ENCODE measurements at places on chromosomes 2 and 18. TPM values are rescaled to one million over a fixed set of nuclear protein-coding genes. Genes with fewer than 3 reads are reported as not detected.
A peak's percentile ranks its signal among the peaks of the same experiment; 100 is the strongest.

Gene CWC22
- 23.6 TPM for total RNA-seq

Gene SLC4A5
- total RNA-seq = 2.9 TPM

Gene ZDBF2
- total RNA-seq = 7.8 TPM

Gene DNAH7
- 0.17 TPM for total RNA-seq

Gene PRKAG3
- total RNA-seq = not detected

GRCh38 chr2:6470518-6470917 lies 395.2 kb downstream of the CMPK2 start:
- no peak for DNase-seq
- H3K27me3 ChIP-seq = peaks cover 2% of the 10 kb centered on the region
- no peak overlapping the region for H3K27ac ChIP-seq
- H3K4me3 ChIP-seq = no peak overlapping the region
- no peaks in the 10 kb centered on the region for H3K4me1 ChIP-seq
- H3K36me3 ChIP-seq = no peaks in the 10 kb centered on the region

- H3K27me3 ChIP-seq = no peaks in the 10 kb centered on the region
- no peaks in the 10 kb centered on the region for H3K4me1 ChIP-seq
- H3K36me3 ChIP-seq = peaks cover 13% of the 10 kb centered on the region
- H3K27ac ChIP-seq = no peak overlapping the region
Measured at GRCh38 chr2:216516730-216517350, 18.2 kb downstream of the RPL37A start.

DNA sequence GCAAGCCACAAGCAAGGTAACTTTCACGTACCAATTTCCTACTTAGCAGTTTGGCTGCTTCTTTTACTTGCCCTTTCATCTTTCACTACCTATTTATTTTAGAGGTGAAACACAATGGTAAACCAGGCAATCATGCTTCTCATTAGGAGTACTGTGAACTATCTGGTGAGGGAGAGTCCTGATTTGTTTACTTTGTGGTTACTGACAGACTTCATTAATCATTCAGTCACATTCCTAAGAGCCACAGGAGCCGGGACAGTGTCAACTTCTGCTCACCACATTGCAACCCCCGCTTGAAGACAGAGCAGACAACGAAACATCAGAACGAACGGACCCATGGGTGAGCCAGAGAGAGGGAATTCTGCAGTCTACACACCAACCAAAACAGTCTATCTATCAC lies 28.8 kb downstream of the TUBB6 start:
- peaks cover 32% of the 10 kb centered on the region for H3K36me3 ChIP-seq
- H3K4me1 ChIP-seq = no peaks in the 10 kb centered on the region
- H3K27me3 ChIP-seq = no peaks in the 10 kb centered on the region
- no peak for DNase-seq
- no peak overlapping the region for H3K27ac ChIP-seq

DNA sequence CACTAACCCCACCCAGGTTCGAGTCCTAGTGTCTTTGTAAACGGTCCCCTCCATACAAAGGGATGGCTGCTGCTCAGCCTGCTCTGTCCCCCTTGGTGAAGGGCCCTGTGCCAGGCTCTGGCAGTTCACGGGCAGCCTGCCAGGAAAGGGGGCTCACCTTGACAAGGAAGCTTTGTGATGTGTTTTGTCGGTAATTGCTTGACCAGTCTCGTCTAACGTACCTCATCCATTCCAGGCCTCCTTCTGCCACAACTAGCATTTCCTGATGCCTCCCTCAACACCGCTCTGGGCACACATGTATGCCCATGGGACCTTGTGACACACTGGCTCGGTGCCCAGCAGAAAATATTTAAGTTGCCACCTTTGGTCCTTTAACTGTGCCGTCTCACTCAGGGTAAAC lies 171.9 kb downstream of the KLHL29 start:
- H3K27me3 ChIP-seq = no peaks in the 10 kb centered on the region
- H3K36me3 ChIP-seq = no peaks in the 10 kb centered on the region
- DNase-seq = no peak
- no peak overlapping the region for H3K27ac ChIP-seq

DNA sequence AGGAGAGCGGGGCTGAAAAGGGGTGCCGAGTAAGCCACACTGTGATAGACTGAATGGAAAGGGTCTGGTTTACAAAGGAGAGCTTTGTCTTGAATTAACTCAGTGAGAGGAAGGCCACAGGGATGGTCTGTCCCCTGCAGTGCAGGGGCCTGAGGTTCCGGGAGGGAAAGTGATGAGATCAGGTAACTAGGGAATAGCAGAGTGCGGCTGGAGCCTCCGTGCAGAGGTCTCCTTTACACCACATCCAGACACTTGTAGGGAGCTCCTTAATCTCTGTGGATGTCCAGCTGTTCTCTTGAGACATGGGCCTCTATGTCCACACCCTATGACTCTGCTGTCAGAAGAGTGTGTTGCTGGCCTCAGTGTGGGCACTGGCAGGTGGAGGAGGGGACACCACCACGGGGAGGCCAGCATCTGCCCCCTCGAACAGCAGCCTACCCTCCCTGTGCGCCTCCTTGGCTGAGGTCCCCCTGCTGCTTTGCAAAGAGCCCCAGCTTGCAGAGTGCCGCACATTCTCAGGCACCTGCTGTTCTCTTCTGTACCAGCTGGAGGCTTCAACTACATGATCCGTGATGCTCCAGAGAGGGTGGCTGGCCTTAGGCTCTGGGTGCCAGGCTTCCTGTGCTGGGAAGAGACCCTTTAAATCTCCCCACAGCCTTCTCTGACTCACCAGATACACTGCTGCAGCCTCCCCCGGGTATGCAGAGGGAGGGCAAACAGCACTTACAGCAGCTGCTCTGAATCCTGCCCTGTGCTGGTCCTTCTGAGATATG lies 25.9 kb downstream of the ENOSF1 start:
- peaks cover 13% of the 10 kb centered on the region for H3K4me1 ChIP-seq
- H3K36me3 ChIP-seq = peaks cover 45% of the 10 kb centered on the region
- no peak for DNase-seq
- H3K27me3 ChIP-seq = no peaks in the 10 kb centered on the region

- H3K27ac ChIP-seq = no peak overlapping the region
- no peak overlapping the region for H3K4me3 ChIP-seq
- no peaks in the 10 kb centered on the region for H3K27me3 ChIP-seq
- peak; percentile 77 for DNase-seq
- no peaks in the 10 kb centered on the region for H3K36me3 ChIP-seq
Measured at GRCh38 chr18:13446610-13447461, 228.3 kb downstream of the LDLRAD4 start.

DNA sequence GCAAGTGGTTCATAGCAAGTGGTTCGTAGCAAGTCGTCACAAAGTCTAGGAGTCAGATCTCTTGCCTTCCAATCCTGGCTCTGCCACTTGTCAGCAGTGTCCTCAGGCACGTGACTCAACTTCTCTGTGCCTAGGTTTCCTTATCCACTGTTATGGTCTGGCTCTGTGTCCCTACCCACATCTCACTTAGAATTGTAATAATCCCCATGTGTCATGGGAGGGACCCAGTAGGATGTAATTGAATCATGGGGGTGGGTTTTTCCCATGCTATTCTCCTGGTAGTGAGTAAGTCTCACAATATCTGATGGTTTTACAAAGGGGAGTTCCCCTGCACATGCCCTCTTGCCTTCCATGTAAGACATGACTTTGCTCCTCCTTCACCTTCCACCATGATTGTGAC lies 51.8 kb upstream of the AP1S3 start:
- H3K27ac ChIP-seq = peak overlapping the region; percentile 21
- H3K4me1 ChIP-seq = peaks cover 17% of the 10 kb centered on the region
- peaks cover 45% of the 10 kb centered on the region for H3K36me3 ChIP-seq
- no peak overlapping the region for H3K4me3 ChIP-seq

GRCh38 chr2:65316072-65316471 lies 88.4 kb downstream of the ACTR2 start:
- DNase-seq = no peak
- H3K27me3 ChIP-seq = no peaks in the 10 kb centered on the region
- no peak overlapping the region for H3K27ac ChIP-seq
- peaks cover 24% of the 10 kb centered on the region for H3K4me1 ChIP-seq

DNA sequence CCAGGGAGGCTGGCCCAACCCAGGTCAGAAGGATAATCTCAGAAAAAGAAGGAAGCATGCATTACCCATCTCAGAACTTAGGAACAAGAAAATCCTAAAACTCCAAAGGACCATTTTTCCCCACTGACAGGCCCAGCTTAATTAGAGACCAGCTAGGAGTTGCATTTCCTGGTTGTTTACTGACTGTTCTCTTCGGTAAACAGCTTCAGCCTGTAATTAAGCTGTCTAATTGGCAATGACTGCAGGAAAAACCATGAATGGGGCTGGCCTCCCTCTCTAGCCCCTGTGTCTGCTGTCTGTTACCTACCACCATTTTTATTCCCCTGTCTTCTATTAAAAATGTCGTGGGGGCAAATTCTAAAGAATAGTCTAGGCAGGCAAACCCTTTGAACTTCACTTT lies 146.5 kb downstream of the AGAP1 start:
- no peaks in the 10 kb centered on the region for H3K4me1 ChIP-seq
- DNase-seq = no peak
- H3K36me3 ChIP-seq = no peaks in the 10 kb centered on the region
- H3K27me3 ChIP-seq = peaks cover 11% of the 10 kb centered on the region
- no peak overlapping the region for H3K4me3 ChIP-seq
- H3K27ac ChIP-seq = no peak overlapping the region

- peaks cover 6% of the 10 kb centered on the region for H3K4me1 ChIP-seq
- no peak for DNase-seq
- no peak overlapping the region for H3K27ac ChIP-seq
- H3K4me3 ChIP-seq = no peak overlapping the region
- peaks cover 38% of the 10 kb centered on the region for H3K27me3 ChIP-seq
Measured at GRCh38 chr2:120733238-120733932, 2.3 kb upstream of the GLI2 start.

Data from activated CD4-positive, alpha-beta memory T cell treated with anti-CD3 and anti-CD28 coated beads for 36 hours (primary cell).